ENCODE measurements at places on chromosomes 12 and 14.

DNA sequence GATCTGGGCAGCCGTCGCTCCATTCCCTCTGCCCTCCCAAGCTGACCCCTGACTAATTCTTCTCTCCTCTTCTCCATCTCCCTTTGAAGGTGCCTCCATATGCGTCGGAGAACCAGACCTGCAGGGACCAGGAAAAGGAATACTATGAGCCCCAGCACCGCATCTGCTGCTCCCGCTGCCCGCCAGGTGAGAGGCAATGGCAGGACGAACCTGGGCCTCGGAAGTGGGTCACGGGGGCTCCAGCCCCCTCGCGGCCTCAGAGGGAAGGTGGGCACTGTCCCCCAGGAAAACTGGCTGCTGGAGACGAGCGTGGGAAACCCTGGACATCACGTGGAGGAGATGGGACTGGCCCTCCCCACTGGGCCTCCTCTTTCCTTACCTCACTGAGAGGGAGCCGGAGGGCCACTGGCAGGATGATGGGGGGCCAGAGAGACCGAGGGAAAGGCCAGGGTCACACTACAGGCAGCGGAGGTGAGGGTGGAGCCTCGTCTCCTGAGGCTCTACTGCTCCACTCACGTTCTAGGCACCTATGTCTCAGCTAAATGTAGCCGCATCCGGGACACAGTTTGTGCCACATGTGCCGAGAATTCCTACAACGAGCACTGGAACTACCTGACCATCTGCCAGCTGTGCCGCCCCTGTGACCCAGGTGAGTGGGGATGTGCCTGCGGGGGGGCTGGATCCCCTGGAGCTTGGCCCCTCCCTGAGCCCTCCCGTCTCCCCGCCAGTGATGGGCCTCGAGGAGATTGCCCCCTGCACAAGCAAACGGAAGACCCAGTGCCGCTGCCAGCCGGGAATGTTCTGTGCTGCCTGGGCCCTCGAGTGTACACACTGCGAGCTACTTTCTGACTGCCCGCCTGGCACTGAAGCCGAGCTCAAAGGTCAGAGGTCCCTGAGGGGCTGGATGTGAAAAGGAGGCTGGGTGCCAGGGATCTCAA, 806 bp downstream of the LTBR start:
- no peak for DNase-seq

DNA sequence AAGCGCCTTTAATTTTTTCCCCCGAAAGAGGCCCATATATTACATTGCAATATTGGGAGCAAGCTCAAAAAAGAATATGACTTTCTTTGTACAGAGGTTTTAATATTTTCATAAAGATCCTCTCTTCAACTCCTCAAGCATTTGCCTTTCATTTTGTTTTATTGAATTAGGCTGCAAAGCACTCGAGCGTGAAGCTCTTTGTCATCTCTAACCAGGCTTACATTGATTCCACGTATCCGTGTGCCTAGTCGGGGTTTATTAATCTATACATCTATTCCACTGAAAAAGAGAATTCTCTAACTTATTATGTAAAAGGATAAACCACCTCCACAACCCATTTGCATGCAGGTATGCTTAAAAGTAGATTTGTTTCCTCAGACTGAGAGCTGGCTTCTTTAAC, 234.8 kb upstream of the TMPO start:
- no peak for DNase-seq

GRCh38 chr14:33657476-33657875, 293.4 kb downstream of the EGLN3 start:
- no peak for DNase-seq

DNA sequence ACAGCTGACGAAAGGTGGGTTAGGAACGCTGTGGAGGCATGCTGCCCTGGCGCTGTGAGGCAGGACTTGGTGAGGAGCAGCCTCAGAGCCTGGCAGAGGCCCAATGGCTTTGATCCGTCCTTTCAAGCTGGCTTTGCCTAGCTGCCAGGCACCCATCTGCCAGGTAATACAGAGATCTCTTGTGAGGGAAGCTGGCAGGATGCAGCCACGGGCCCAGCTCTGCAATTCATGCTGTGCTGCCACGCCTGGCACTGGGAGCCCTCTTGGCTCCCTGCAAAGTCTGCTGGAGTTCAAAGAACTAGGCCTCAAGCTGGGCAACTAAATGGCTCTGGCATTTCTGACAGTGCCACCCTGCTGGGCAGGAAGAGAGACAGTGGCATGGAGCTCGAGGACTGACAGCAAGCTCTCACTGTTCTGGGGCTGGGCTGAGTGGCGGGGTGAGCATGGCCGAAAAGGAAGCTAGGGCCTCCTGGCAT, 18.7 kb downstream of the IQSEC3 start:
- DNase-seq: peak; percentile 88
